ENCODE measurements at places on chromosomes 5 and 9.

- no peak for DNase-seq
Observed at GRCh38 chr5:139738193-139739149, 57.1 kb upstream of the PSD2 start.

DNA sequence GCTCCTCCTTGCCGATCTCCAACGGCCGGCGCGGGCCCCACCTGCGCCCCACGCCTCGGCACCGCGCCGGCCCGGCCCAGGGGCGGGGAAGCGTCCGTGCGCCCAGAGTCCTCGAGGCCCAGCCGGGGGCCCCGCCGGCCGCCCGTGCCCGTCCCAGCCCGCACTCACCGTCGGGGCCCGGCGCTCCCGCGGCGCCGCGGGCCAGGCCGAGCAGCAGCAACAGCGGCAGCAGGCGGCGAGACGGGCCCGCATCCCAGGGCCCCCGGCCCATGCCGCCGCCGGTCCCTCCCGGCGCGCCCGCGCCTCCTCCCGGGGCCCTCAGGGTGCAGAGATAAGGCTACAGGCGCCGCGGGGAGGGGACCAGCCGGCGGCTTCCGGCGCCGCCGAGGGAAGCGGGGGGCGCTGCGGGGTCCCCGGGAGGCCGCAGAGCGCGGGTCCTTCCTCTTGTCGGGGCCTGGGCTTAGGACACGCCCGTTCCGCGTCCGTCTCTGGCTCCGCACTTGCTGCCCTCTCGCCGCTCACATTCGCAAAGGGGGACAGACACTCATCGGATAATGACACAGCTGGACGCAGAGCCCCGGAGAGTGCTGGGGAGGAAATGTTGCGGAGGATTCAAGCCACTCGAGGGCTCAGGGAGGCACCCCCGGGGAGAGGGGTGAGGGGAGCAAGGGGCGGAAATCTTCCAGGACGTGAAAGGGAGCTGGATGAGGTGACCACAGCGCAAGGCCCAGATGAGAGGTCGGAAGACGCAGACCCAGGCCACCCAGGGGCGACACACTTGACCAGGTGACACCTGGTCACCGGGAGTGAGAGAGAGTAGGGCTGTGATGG is at the start of gene SUSD1:
SUSD1 (minus strand) TSS at position 333 of the 831 bp plus-strand sequence; CDS start at position 271, 62 bp downstream.
- no peak for DNase-seq

DNA sequence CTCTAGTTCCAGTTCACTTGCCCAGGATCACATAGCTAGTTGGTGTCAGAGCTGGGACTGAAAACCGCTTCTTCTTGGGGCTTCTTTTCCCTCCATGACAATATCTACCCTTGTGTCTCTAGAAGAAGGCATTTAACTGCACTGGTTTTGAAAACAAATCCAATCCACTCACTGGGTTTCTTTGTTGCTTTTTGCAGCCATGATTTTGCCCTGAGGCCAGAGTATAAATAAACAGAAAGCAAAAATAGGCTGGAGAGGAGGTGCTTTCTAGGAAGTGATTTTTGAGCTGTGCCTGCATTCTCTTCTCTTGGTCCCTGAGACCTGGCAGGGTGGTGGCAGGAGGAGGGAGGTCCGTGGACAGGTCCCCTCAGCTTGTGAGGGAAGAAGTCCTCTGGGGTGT is 6.9 kb upstream of the TRIO start:
- DNase-seq = no peak

DNA sequence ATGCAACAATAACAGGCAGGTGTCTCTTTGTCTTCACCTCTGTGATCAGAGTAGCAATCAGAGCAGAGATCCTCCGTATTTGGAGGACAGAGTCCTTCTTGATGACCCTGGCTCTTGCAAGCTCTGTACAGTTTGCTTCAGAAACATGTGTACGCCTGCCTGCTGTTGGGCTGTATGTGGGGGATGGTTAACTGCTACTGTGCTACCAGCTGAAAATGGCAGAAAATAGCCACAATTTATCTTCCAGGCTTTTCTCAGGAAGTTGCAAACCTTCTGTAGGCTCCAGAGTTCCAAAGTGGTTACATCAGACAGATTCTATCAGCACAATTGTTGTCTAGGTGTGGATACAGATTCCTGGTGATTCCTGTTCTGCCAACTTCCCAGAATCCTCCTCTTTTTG is 35.5 kb downstream of the DDX46 start:
- no peak for DNase-seq

DNA sequence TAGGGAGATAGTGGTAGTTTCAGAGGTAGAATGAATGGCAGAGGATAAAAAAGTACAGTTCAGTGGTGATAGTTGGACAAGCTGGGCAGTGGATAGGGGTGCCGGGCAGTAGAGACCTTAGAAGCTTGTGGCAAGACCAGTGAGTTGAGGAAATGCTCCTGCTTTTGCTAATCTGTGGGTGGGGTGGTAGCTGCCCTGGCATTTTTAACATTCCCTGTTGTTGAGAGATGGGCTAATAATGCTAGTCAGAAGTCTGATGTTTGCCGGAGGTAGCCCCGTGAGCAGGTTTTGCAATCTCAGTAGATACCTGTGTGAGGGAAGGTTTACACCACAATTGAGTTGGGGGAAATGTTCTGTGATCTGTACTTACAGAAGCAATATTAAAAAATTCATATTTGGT is 91.1 kb downstream of the TRIO start:
- no peak for DNase-seq

- no peak for DNase-seq
Observed at GRCh38 chr9:31445960-31446359, 938.5 kb upstream of the ACO1 start.
